ENCODE measurements at places on chromosomes 12 and 14.

DNA sequence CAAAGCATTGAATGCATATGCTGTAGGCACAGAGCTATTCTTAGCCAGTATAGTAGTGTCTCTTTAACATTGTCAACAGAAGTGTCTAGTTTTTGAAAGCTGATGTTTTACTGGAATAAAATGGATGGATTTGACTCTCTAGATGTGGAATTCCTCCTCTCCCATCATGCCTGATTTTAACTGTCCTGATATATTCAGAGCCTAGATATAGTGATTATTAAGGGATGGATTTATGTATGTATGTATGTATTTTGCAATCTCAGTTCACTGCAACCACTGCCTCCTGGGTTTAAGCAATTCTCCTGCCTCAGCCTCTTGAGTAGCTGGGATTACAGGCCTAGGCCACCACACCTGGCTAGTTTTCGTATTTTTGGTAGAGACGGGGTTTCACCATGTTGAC is 144.8 kb upstream of the NAV3 start:
- DNase-seq, result no peak

- DNase-seq, result peak; percentile 33
These were observed 2.0 kb downstream of the ITPR2 start for GRCh38 chr12:26830783-26831551.

GRCh38 chr14:105056303-105056831 is 8.9 kb downstream of the GPR132 start:
- no peak for DNase-seq

GRCh38 chr12:86852451-86852850 is 596.3 kb upstream of the MGAT4C start:
- DNase-seq, result no peak

GRCh38 chr14:62030387-62030786 is 268.2 kb downstream of the SNAPC1 start:
- DNase-seq, result no peak

DNA sequence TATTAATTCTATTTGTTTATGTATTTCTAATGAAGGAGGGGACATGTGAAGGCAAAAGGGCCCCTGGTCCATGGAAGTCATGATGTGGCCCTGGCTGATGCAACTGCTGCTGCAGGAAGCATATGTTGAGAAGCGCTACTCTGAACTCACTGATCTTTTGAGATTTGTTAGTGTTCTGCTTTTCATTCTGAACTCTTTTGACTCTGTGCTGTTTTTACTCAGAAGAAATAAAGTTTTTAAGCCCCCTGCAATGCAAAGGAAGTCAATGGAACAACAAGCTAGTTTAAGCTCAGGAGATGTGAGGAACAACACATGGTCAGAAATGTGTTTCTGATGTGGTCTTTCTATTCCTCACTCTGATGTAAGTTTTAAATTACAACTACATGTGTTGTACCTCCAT is 88.9 kb upstream of the BTG1 start:
- no peak for DNase-seq

- no peak for DNase-seq
These were observed 455.3 kb upstream of the ATP2B1 start for GRCh38 chr12:90163975-90164374.

- DNase-seq, result no peak
These were observed 1.1 kb upstream of the HOMEZ start for GRCh38 chr14:23286902-23287479.

- DNase-seq, result no peak
These were observed 50.8 kb upstream of the POC1B start for GRCh38 chr12:89576572-89577220.

- DNase-seq, result no peak
These were observed 4.3 kb upstream of the HOXC12 start for GRCh38 chr12:53950437-53950773.

DNA sequence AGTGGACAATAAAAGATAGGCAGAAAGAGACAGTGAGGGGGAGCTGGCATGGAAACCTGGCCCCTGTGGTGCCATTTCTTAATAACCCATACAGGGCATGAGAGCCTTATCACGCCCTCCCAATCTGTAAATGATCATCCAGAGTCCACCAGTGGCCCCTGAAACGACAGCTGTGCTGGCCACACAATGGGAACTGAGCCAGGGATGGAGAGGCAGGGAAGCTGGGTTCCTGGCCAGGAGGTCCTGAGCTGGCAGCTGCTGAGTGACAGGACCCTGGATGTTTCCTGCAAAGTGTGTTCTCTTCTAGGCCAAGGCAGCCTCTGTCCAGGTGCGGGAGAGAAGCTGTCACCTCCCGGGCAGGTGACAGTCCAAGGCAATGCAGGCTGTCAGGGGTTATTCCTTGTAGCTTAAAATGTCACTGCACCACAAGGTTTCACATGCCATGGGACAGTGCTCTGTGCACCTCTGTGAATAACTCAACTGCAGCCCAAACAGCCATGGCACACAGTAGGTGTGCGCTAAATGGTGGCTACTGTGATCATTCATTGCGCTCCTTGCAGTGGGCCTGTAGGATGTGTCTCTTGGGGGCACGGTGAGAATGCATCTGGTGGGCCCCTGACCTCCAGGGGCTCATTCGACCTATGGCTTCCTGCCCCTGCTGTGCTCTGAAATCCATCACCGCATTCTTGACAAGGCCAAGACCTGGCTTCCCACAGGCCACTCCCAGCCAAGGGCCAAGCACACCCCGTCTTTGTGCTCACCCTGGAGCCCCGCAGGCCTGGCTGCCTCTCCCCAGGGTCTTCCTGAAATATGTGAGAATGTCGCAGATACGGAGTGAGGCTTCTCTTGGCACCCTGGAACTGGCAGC is 46.3 kb upstream of the BCL11B start:
- no peak for DNase-seq

DNA sequence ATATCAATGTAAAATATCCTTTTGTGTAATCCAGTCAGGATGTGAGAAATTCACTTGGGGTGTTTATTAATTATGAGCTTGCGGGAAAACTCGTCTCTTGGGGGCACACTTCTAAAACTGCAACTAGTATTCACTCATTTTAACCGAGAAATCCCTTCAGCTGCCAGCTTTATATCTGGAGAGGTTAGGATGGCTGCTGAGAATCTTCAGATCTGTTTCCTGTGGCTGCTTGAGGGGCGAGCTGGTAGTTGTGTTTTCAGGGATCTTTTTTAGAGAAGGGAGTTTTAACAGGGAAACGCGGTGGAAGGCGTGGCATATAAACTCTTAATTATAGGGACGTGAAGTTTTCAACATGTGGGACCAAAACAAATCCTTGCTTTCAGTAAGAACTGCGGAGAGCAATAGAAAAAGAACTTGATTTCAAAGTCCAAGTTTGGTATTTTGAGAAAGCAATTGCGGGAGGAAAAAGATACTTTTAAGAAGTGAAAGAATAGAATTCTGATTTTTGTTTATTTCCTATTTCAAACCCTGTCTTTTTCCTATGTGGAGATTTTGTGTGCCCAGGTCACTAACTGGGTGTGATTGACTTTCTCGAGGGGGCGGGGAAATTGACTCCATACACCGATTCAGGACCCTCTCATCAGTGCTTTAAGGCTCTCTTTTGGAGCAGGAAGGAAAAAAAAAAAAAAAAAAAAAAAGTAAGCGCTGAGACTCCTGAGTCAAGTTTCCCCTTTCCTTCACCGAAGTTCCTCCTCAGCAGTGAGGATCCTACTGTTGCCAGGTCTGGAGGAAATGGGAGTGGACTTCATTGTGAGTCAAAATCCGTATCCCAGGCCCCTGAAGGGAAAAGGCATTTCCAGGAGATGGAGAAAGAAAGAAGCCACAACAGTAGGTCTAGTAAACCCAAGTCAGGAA is 1.1 kb downstream of the PPFIBP1 start:
- peak; percentile 72 for DNase-seq

GRCh38 chr12:86249851-86250250 is 6.3 kb downstream of the MGAT4C start:
- no peak for DNase-seq

GRCh38 chr14:73743431-73743931 is 29.3 kb upstream of the PNMA1 start:
- DNase-seq, result no peak

Measured in ELF-1 (cell line).